ENCODE measurements at places on chromosomes 2 and 18.

- H3K27ac ChIP-seq: no peak overlapping the region
- H3K4me1 ChIP-seq: no peaks in the 10 kb centered on the region
- DNase-seq: no peak
- no peaks in the 10 kb centered on the region for H3K36me3 ChIP-seq
- no peaks in the 10 kb centered on the region for H3K27me3 ChIP-seq
- H3K4me3 ChIP-seq: no peak overlapping the region
Measured at GRCh38 chr2:161039071-161039470, 121.2 kb upstream of the TANK start.

GRCh38 chr18:68467957-68468356 lies 247.0 kb downstream of the TMX3 start:
- peaks cover 2% of the 10 kb centered on the region for H3K27me3 ChIP-seq
- no peak overlapping the region for H3K4me3 ChIP-seq

GRCh38 chr2:179478771-179479170 lies 214.1 kb upstream of the SESTD1 start:
- H3K27me3 ChIP-seq: no peaks in the 10 kb centered on the region
- H3K27ac ChIP-seq: no peak overlapping the region
- H3K4me1 ChIP-seq: no peaks in the 10 kb centered on the region
- no peaks in the 10 kb centered on the region for H3K36me3 ChIP-seq
- DNase-seq: no peak

- no peaks in the 10 kb centered on the region for H3K27me3 ChIP-seq
- no peak overlapping the region for H3K27ac ChIP-seq
- H3K36me3 ChIP-seq: no peaks in the 10 kb centered on the region
- H3K4me1 ChIP-seq: no peaks in the 10 kb centered on the region
Measured at GRCh38 chr2:41521211-41521610, 526.6 kb upstream of the PKDCC start.

GRCh38 chr2:156004459-156004858 lies 328.1 kb downstream of the NR4A2 start:
- peaks cover 3% of the 10 kb centered on the region for H3K27me3 ChIP-seq
- DNase-seq: no peak
- no peak overlapping the region for H3K4me3 ChIP-seq
- no peaks in the 10 kb centered on the region for H3K4me1 ChIP-seq
- H3K27ac ChIP-seq: no peak overlapping the region

DNA sequence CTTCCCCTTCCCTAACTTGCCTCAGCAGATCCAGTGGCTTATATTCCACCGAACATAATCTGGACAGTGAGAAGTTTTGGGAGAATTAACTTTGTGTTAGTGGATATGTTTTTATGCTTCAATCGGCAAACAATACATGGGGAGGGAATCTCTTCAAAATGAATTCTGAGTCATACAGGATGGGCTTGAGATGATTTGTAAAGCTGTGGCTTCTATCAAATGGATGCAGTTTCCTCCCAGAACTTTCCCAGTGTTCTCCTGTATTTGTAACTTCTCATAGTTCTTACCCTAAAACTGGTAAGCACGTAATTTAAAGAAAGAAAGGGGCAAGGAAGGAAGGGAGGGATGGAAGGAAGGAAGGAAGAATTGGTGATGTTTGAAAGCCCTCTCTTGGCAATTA lies 36.8 kb downstream of the PDCL3 start:
- DNase-seq: no peak
- peaks cover 3% of the 10 kb centered on the region for H3K4me1 ChIP-seq
- H3K27me3 ChIP-seq: no peaks in the 10 kb centered on the region
- H3K27ac ChIP-seq: no peak overlapping the region

- no peak for DNase-seq
- no peak overlapping the region for H3K4me3 ChIP-seq
- no peak overlapping the region for H3K27ac ChIP-seq
- H3K27me3 ChIP-seq: peaks cover 16% of the 10 kb centered on the region
Measured at GRCh38 chr2:17818235-17818815, 2.1 kb downstream of the MSGN1 start.
